ENCODE measurements at places on chromosomes 1 and 21. TPM values are rescaled to one million over a fixed set of nuclear protein-coding genes. Genes with fewer than 3 reads are reported as not detected.

FMO3 gene
- total RNA-seq, result not detected

SV2A gene
- 5.0 TPM for total RNA-seq

PLXNA2 gene
- total RNA-seq, result 4.0 TPM

BATF3 gene
- total RNA-seq, result 0.64 TPM

TMOD4 gene
- 6.4 TPM for total RNA-seq

SPATC1L gene
- total RNA-seq, result 6.9 TPM

SLC22A15 gene
- 1.2 TPM for total RNA-seq

KDF1 gene
- 2.6 TPM for total RNA-seq

DVL1 gene
- 43.7 TPM for total RNA-seq

NAV1 gene
- total RNA-seq, result 4.7 TPM

S1PR1 gene
- 363 TPM for total RNA-seq

RAB25 gene
- 1.5 TPM for total RNA-seq

KCNQ4 gene
- total RNA-seq, result 0.20 TPM

ERO1B gene
- total RNA-seq, result 23.0 TPM

RIPPLY3 gene
- not detected for total RNA-seq

LCE6A gene
- total RNA-seq, result not detected

SPRR2A gene
- not detected for total RNA-seq

PLA2G2F gene
- not detected for total RNA-seq

SELP gene
- total RNA-seq, result 1.9 TPM

ANKRD34A gene
- 2.1 TPM for total RNA-seq

VWA5B1 gene
- 0.17 TPM for total RNA-seq

HMGB4 gene
- total RNA-seq, result not detected

GSTM4 gene
- total RNA-seq, result 12.6 TPM

FBXO42 gene
- 25.6 TPM for total RNA-seq

TBX19 gene
- total RNA-seq, result 4.3 TPM

GBP7 gene
- total RNA-seq, result 0.17 TPM

GPR89A gene
- 30.0 TPM for total RNA-seq

FCRLB gene
- total RNA-seq, result 1.5 TPM

ATP6V1G3 gene
- total RNA-seq, result not detected

MIXL1 gene
- total RNA-seq, result not detected

LPGAT1 gene
- 29.7 TPM for total RNA-seq

RAB13 gene
- total RNA-seq, result 0.47 TPM

DENND2C gene
- total RNA-seq, result 0.78 TPM

LRRC53 gene
- not detected for total RNA-seq

ERICH3 gene
- total RNA-seq, result not detected

ERG gene
- total RNA-seq, result not detected

KCNH1 gene
- total RNA-seq, result not detected

TFF3 gene
- not detected for total RNA-seq

SLC2A5 gene
- 0.23 TPM for total RNA-seq

OXCT2 gene
- total RNA-seq, result not detected

ANGPTL3 gene
- total RNA-seq, result not detected

KCNK1 gene
- not detected for total RNA-seq

FALEC gene
- 0.64 TPM for total RNA-seq
